ENCODE measurements at places on chromosomes 12 and 14. TPM values are rescaled to one million over a fixed set of nuclear protein-coding genes. Genes with fewer than 3 reads are reported as not detected.

GRCh38 chr14:95597784-95598211, 62.9 kb downstream of the GLRX5 start:
- DNase-seq, result no peak

DNA sequence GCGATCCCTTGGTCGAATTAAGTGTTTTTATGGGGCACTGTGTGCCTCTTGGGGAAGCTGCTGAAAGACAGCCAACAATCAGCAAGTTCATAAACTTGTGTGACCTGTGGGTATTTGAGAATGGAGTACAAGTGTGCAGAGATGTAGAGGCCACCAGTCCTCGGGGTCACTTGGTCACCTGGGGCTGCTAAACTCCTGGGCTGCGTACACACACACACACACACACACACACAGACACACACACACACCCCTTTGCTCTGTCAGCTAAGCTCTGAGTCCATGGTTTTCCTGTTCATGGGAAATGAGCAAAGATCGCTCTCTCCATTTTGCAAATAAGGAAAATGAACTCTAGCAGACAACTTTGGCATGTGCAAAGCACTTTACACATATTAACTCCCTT, 24.5 kb downstream of the DYRK4 start:
- no peak for DNase-seq

DNA sequence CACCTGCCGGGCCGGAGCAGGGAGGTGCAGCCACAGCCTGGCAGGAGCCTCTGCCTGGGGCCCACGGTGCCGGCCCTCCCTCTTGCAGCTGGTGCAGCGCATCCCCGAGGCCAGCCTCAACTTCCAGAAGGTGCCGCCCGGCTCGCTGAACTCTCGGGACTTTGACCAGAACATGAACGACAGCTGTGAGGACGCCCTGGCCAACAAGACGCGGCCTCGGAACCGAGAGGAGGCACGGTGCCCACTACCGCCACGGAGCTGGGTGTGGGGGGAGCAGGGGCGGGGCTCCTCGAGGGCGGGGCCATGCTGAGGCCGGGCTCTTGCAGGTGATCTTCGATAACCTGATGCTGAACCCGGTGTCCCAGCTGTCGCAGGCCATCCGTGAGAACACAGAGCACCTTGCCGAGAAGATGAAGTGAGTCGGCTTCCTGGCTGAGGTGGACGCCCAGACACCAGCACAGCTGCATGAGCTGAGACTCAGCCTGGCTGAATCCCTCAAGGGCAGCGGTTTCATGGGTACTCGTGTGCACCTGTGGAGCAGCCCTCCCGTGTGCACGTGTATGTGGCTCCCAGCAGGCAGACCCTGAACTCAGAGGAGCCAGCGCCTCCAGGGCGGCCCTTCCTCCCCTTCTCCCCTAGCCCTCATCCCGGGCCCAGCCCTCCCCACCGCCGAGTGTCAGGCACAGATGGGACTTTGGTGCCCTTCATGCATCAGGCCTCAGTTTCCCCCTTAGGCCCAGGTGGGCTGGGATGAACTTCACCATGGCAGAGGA, 28.6 kb downstream of the CEP170B start:
- DNase-seq, result no peak

DNA sequence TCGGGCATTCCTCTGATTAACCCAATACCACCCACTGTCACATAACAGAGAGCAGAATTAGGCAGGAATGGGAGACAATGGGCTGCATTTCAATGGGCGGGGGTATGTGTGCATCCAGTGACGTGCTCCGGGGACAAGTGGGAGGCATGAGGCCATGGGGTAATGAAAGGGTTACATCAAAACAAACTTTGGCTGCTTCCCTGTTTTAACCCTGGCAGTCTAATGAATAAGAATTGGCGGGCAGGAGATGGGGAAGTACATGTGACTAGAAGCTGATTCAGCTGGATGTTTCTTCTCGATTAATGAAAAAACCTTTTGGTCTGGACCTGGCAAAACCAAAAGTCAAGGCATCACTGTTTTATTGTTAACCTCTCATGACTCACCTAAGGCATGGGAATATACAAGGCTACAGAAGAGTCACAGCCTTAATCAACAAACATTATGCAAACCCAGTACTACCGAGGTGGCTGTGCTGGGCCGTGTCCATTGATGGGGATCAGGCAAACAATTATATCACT, 44.2 kb downstream of the SOCS2 start:
- no peak for DNase-seq

DNA sequence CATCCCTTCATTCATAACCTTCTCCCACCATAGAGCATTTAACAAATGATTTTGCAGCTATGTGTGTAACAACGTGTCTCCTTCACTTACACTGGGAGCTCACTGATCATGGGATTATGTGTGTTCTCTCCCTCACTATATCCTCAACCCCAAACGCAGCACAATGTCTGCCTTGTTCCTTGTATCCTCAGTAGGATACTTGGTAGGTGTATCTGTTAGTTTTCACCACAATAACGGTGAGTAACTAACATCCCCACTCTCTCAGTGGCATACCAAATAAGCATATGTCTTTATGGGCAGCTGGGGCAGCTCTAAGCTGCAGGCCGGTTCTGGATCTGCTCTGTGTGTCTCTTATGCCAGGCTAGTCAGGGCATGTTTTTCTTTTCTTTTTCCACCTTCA, 166.7 kb upstream of the PWP1 start:
- no peak for DNase-seq

- DNase-seq, result no peak
These were observed 3.6 kb downstream of the TTC5 start for GRCh38 chr14:20302042-20302755.

The DAO gene
- polyA plus RNA-seq, result not detected

The OTX2 gene
- not detected for polyA plus RNA-seq

The ADAM21 gene
- 0.14 TPM for polyA plus RNA-seq
